ENCODE measurements at places on chromosomes 12 and 14. TPM values are rescaled to one million over a fixed set of nuclear protein-coding genes. Genes with fewer than 3 reads are reported as not detected.

The NT5DC3 gene
- total RNA-seq: 5.5 TPM

GRCh38 chr12:93773122-93773871 lies 96.1 kb downstream of the CRADD start:
- no peak for DNase-seq

The NOXRED1 gene
- total RNA-seq: 0.94 TPM

DNA sequence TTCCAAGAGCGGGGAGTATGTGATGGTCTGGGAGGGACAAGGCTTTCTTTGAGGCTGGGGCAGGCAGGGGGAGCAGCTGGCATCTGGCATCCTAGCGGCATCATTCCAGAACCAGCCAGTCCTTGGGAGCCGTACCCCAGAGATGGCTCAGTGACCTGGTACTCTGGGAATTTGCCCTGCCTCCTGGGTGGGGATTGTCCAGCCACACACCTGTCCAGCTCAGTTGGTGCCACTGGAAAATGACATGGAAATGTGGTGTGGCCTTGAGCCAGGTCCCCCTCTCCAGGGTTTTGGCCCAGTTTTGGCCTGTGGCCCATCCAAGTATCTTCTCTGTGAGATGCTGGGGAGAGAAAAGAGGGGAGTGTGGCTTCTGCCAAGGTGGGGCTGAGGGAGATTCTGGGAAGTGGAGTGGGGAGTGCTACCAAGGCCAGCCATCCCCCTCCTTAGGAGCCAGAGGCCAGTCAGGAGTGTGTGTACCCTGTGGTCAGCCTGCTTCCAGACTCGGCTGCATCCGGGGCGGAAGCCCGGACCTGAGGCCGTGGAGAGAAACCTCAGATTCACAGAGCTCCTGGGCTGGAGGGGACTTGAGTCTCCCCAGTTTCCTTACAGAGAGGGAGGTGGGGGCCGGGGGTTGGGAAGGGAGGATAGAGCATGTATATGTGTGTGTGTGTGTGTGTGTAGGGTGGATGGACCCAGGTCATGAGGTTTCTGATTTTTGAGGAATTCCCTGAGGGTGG lies 14.7 kb upstream of the KRT80 start:
- DNase-seq: no peak

- DNase-seq: no peak
Observed at GRCh38 chr14:79709573-79709972, 501.7 kb downstream of the DIO2 start.

- DNase-seq: no peak
Observed at GRCh38 chr12:27666510-27666909, 29.7 kb upstream of the REP15 start.

DNA sequence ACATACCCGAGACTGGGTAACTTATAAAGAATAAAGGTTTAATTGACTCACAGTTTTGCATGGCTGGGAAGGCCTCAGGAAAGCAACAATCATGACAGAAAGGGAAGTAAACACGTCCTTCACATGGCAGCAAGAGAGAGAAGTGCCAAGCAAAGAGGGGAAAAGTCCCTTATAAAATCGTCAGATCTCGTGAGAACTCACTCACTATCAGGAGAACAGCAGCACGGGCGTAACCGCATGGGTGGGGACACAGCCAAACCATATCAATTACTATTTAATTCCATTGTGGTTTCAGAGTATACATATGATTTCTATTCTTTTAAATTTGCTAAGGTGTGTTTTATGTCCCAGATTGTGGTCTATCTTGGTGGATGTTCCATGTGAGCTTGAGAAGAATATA lies 117.9 kb downstream of the SCAF11 start:
- DNase-seq: no peak

The GYS2 gene
- total RNA-seq: not detected

The PTCSC3 gene
- total RNA-seq: 0.64 TPM

- no peak for DNase-seq
Observed at GRCh38 chr14:88079624-88080023, 74.7 kb downstream of the GPR65 start.

DNA sequence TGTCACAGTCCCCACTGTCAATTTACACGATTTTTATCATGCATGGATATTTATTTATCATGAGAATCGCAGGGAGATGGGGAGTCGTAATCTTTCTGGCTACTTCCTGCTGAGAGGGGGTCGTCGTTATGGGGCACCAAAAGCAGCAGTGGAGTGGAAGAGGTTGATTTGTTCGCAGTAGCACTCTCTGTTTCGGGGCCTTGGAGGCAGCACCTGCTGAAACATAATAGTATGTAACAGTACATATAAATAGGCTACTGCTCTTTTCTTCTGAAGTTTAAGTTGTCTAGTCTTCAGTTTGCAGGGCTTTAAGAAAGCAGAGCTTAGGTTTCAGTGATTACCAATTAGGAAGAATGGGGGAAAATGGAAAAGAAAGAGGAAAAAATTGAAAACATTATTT lies 3.8 kb downstream of the SOAT2 start:
- no peak for DNase-seq

DNA sequence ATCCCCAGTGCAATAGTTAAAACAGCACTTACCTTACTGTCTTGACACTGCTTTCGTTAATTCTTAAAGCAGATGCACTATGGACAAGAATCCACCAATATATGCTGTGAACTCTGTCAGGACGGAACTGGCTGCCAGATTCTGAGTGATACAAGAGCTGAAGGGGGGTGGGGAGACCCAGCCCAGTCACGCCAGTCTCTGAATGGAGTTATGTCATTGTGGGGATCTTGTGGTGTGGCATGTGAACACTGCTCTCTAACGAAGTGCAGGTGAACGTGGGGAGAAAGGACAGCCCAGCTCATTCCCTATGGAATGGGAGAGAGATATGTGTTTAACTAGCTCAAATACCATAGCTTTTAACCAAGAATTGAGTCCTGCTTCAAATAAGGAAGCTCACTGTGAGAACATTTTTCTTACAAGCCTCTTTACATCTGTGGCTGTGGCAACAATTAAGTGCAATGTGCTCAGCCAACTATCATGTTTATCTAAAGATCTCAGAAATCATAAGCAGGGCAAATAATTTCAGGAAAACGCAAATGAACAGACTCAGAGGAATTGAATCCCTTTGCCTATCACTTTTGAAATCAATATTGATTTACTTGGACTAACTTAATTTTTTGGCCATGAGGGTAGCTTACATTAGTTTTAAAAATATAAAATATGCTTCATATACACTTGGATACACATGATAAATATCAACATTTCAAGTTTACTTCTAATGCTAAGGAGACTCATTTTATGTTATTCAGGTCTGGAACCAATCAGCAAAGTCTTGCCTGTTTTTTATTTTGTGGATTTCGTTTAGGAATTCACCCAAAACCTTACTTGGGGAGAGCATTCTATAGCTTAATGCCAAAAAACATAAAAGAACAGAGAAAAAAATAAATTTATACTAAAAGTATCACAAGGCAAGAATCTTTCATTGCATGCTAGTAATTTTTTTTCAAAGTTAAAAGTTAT lies at the start of gene LUM:
LUM (minus strand) TSS at position 129 of the 960 bp plus-strand sequence. CDS start 2,515 bp downstream, outside the sequence.
- DNase-seq: peak; percentile 88

DNA sequence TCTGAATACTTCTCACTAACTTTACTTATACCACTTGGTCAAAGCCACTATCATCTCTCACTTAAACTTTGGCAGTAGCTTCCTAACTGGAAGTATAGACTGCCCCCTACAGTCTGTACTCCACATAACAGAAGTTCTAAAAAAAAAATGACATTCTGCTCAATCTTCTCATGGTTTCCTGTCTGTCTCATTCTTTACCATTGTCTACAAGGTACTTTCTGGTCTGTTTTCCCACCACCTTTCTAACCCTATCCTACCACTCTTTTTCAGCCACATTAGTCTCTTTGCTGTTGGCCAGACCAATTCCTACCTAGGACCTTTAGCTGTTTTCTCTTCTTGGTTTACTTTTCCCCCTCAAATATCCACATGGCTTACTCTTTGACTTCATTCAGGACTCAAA lies 14.7 kb downstream of the CPSF6 start:
- DNase-seq: no peak

The FKBP3 gene
- total RNA-seq: 41.9 TPM

GRCh38 chr12:66190519-66191370 lies 1.7 kb downstream of the IRAK3 start:
- DNase-seq: peak; percentile 43
